Retina (tissue), 1 donor: ENCODE measurements at places on chromosomes 3 and 15.

DNA sequence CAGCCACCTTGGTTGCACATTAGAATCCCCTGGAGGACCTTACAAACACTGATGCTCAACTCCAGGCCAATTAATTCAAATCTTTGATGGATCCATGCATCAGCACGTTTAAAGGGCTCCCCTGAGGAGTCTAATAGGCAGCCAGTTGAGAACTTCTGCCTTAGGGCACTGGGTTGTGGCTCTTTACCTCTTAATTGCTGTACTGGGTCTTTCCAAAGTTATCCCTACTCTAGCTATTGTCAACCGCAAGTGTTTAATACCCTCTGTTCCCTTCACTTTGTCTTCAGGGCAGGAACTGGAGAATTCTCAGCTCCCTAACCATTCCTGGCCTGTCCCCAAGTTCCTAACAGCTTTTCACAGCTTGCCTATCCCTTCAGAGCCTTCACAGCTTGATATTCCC is 15.0 kb upstream of the FAM174B start:
- DNase-seq: no peak

DNA sequence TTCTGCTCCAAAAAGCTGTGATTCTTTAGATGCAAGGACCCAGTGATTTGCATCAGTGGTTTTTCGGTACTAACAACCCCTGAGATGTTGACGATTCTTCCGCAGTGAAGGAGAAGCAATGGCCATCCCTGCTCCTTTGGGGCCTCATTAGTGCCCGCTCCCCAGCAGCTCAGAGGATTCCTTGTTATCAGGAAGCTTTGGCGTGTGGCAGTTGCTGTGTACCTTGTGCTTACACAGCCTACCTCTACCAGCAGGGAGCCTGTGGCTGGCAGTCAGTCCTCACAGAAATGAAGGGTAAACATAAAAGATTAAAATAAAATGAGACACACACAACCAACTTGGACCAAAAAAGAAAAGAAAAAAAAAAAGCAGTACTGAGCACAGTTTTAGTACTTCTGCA is 55.2 kb downstream of the CNTN3 start:
- peak; percentile 53 for DNase-seq

GRCh38 chr3:61269435-61269834 is 18.2 kb upstream of the FHIT start:
- DNase-seq: no peak

GRCh38 chr3:11363715-11364114 is 91.5 kb downstream of the ATG7 start:
- DNase-seq: no peak

GRCh38 chr3:160196511-160197104 is 28.6 kb upstream of the C3orf80 start:
- DNase-seq: no peak

- DNase-seq: no peak
Measured at GRCh38 chr3:139129892-139130291, 85.2 kb upstream of the PRR23C start.

GRCh38 chr3:84023842-84024241 is 934.9 kb upstream of the CADM2 start:
- DNase-seq: no peak

- peak; percentile 86 for DNase-seq
Measured at GRCh38 chr15:64856429-64857145, 14.9 kb downstream of the PLEKHO2 start.

- no peak for DNase-seq
Measured at GRCh38 chr3:168540726-168541125, 445.0 kb upstream of the GOLIM4 start.

DNA sequence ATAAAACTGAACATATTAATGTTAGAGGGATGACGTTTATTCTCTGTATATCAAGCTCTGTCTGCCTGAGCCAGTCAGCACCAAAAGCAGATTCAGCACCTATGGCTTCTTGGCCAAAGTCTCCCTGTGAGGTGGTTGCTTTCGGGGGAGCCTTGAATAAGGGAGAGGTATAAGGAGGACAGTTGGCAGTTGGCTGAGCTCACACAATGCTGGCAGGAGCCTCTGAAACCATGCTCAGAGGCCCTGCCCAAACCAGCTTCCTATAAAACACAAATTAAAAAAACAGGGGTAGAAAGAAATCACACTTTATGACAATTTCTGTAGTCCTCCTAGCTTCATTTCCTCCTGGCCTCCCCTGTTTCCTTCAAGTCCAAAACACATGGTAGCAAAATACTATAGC is 18.8 kb downstream of the ARHGEF3 start:
- no peak for DNase-seq

GRCh38 chr15:80997692-80998091 is 3.0 kb upstream of the TLNRD1 start:
- no peak for DNase-seq

DNA sequence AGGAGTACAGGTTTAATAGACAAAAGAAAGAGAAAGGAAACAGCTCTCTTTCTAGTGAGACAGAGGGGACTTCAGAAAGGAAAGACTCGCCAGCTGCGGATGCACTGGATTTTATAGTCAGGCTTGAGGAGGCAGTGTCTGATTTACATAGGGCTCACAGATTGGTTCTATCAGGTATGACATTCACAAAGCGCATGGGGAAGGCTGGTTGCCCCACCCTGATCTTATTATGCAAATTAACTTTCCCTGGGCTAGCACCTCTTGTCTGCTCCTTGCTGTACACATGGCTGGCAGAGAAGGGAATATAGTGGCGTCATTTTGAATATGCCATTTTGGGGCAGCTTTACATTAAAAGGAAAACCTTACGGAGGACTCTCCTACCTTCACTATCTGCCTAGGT is 938.4 kb upstream of the SEMA6D start:
- no peak for DNase-seq

GRCh38 chr3:124896824-124897526 is 9.8 kb upstream of the ITGB5 start:
- no peak for DNase-seq

GRCh38 chr15:29470311-29470710 is 200.7 kb upstream of the NSMCE3 start:
- DNase-seq: no peak

DNA sequence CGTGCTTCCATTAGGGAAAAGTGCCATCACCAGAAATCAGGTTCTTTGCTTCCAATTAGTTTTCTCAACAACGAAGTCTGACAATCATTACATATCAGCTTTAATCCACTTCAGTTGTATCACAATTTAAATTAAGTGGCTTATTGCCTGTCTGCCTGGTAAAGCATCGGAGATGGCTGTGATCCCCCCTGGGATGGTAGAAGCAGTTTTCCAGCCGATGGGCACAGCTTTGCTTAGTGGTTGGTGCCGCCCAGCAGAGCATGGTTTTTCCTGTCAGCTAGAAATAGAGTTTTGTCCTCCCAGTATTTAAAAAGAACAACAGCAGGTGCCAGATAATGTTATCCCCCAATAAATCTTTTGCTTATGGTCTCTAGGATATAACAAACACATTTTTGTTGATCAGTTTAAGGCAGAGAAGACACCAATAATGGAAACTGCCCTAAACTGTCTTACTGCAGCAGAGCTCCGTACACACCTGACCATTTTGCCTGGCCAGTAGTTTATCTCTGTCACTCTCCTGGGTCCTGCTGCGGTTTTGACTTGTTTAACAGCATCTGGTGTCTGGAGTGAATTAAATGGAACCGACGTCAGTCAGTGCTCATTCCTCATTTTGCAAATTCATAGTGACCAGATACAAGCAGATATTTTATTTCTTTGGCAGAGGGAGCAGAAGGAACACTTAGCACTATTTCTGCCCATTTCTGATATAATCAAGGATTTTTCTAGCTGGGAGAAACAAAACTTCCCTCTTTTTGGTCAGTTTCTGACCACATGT is 79.1 kb downstream of the SLC49A4 start:
- peak; percentile 44 for DNase-seq

GRCh38 chr15:29063646-29064045 is 177.9 kb downstream of the APBA2 start:
- DNase-seq: no peak

- no peak for DNase-seq
Measured at GRCh38 chr15:38002883-38003477, 68.5 kb downstream of the TMCO5A start.

DNA sequence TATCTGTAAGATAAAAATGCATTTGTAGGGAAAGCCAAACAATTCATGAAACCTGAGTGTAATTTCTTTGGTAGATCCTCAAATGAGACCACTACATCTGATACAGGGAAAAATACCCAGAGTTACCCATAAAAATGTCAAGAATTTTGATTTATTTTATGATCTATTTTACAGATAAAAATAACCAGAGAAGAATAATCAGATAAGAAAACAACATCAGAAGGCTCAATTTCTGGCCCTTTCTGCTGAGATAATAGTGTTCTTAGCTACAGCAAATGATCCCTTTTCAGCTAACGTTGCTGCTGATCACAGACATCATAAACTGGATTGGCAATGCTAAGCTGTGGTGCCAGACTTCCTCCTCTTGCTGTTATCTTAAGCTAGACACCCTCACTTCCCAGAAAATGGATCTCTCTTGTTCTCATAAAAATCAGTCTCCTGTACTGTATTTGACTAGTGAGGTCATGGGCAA is 21.3 kb upstream of the TMEM108 start:
- no peak for DNase-seq

DNA sequence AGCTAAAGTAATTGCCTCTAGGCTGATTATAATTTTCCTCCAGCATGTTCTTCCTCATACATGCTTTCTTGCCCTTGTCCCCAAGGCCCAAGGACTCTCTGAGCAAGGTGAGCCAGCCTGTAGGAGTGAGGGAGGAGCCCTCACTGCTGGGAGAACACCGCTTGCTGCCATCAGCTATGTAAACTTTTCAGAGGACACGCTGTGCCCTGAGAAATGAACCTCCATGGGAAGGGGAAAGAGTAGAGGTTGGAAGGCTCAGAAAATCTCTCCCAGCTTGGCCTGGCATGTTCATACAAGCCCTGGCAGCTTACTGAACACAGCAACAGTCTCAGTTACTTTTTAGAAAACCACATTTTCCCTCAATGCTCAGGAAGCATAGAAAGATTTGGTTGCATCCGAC is 103.0 kb upstream of the SLC24A5 start:
- DNase-seq: no peak

- no peak for DNase-seq
Measured at GRCh38 chr3:34364335-34364734, 565.9 kb downstream of the PDCD6IP start.

GRCh38 chr3:24368605-24369004 is 126.0 kb downstream of the THRB start:
- no peak for DNase-seq

- DNase-seq: no peak
Measured at GRCh38 chr3:117916839-117917238, 1117.8 kb downstream of the IGSF11 start.
